ENCODE measurements at places on chromosomes 6 and 20.

DNA sequence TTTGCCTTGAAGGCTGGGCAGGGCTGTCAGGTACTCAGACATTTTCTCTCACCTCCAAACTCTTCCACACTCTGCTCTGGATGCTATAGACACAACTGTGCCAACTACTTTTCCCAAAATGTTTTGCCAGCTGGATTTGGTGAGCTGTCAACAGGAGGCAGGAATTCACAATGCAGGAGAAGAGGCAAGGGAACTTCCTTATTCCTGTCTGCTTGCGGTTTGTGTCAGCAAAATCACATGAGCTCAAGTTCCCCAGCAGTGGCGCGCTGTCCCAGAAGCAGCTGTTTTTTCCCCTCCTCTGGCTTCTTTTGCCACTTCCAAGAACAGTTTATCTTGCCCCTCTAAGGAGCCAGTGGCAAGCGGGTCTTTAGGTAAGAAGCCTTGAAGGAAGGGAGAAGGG lies 608.2 kb downstream of the PRKN start:
- peak; percentile 58 for DNase-seq

GRCh38 chr6:46130666-46131065 lies 877 bp downstream of the ENPP4 start:
- DNase-seq: no peak

- no peak for DNase-seq
Observed at GRCh38 chr20:57707320-57707719, 2.5 kb downstream of the PMEPA1 start.

DNA sequence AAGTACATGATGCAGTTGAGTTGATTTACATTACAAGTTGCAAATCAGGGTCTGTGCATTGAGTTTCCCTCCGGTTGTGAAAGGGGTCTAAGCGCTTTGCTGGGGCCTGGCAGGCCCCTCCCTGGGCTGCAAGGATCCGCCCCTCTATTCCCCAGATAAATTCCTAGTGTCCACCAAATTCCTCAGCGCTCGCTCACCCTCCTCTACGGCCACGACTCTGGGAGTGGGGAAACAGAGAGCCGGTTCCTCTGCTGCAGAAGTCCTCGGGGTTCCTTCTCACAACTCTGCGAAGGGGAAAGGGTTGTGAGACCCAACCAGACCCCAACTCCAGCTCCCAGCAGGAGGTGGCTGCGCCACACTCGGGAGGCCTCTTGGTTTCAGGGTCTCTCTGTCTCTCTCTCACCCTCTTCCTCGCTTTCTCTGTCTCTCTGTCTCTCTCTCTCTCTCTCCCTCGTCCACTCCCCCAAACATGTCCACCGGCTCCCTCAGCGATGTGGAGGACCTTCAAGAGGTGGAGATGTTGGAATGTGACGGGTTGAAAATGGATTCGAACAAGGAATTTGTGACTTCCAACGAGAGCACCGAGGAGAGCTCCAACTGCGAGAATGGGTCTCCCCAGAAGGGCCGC lies at the start of gene TCF21:
TCF21 (plus strand) TSS at position 185 of the 628 bp plus-strand sequence; CDS start at position 470, 285 bp downstream.
- DNase-seq: peak; percentile 82

GRCh38 chr20:50360218-50360672 lies 149.9 kb upstream of the PTPN1 start:
- no peak for DNase-seq

GRCh38 chr6:13308332-13308731 lies 20.0 kb downstream of the TBC1D7 start:
- DNase-seq: no peak

DNA sequence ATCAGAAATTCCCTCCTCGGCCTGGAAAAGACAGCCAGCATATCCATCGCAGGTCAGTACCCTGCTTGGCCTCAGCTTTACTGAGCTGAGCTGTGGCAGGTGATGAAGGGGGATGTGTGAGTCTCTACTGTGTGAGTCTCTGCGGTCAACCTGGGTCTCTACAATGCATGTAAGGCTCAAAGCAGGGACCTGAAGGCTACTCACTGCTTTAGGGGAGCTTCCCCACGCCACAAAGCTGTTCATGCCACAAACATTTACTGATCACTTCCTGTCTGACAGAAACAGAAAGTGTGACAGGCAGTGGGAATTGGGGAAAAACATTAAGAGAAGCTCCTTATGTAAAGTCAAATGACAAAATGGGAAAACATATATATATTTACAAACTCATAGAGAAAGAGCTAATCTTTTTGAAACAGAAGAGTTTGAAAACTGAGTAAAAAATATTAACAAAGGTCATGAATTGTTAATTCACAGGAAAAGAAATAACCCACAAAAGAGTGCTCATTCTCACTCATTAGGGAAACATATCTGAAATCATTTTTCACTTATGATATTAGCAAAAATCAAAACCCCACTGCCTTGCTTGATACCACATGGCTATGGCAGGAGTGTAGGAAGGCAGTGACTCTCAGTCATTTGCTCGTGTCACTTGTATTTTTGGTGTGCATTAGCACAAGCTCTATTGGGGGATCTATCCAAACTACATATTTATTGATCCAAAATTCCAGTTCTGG lies 5.8 kb downstream of the BTN3A3 start:
- DNase-seq: no peak
